ENCODE measurements at places on chromosomes 4 and X.

DNA sequence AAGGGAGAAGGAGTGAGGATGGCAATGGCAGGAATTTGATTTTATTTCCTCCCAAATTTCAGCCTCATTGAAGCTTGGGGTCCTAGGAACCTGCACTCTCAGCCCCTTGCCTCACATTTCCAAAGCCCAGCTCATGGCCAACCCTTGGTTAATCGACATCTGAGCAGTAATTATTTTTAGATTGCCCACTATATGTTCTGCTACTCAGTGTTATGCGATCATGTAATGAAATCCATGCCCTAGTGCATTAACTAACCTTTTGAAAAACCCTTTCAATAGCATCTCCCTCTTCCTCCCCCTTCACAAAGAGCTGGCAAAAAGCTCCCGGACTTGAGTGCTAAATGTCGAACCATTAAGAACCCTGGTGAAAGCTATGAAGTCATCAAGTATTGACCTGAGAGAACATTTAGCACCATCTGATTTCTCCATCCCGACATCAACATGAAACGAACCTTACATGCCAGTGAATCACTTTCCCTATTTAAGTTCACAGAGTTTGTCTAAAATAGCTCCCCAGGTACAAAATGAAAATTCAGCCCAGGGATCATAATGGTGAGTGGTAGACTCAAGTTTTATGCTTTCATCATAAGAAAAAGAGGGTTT lies 59.2 kb upstream of the RPS6KA3 start:
- DNase-seq, result no peak

DNA sequence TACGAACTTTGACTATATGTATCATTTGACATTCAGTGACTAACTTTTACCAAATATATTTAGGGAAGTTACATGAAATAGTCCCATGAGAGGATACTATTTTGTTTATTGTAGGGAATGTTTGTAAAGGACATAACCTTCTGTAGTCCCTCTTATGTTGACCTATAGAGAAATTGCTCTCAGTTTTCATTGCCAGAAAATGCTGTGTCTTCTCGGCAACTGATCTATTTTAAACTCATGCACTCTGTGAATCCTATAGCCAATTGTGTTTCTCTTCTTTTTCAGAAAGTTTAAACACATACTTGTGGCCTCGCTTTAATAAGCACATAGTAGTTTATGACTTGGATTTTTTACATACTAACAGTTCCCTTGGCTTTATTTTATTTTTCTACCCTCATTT lies 38.2 kb downstream of the DMP1 start:
- DNase-seq, result no peak

- no peak for DNase-seq
Observed at GRCh38 chr4:23001478-23001877, 308.7 kb downstream of the GBA3 start.

- DNase-seq, result no peak
Observed at GRCh38 chr4:150475763-150476162, 106.2 kb upstream of the MAB21L2 start.

GRCh38 chr4:37715889-37716402 lies 29.8 kb upstream of the RELL1 start:
- no peak for DNase-seq

GRCh38 chr4:56874923-56875322 lies 32.8 kb upstream of the REST start:
- no peak for DNase-seq

- DNase-seq, result no peak
Observed at GRCh38 chrX:69120476-69120875, 44.8 kb downstream of the PJA1 start.
